Effector CD4-positive, alpha-beta T cell (primary cell): ENCODE measurements at places on chromosomes 3 and 15.

DNA sequence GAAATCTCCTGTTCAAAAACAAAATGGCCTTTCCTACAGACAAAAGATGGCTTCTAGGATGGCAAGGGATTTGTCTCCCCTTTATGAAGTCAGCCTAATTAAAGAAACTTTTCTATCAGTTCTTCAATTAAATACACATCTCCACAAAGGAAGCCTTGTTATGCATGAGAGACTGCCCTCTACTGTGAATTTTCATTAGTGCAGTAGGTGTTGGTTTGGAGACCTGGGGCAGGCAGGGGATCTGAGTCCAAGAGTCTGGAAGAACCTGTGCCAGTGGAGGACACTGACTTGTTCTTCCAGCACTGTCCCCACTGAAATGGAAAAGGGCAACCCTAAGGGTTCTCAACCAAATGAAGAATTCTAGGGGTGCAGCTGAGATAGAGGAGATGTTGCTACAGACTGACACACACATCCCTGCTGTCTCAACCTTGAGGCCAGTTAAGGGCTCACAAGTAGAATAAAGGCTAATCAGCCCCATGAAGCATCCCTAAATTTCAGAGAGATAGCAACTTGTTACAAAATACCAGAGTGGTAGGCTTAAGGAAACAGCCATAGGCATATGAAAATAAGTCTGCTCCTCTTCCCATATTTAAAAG, 174.0 kb upstream of the PRICKLE2 start:
- no peak for DNase-seq

DNA sequence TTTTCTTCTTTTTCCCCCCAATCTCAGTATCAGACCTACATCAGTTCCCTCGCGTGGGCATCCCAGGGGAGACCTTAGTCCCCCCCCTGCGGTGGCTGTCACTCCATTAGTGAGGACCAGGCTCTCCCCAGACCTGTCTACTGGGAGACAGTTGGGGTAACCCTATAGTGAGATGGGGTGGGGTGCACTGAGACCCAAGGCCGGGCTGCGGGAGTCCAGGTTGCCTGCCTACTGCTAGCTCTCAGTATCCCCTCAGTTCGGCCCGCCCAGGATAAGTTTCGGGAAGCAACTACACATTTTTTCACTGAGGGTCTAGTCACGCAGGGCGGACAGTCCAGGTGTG, 671 bp upstream of the DCUN1D1 start:
- DNase-seq, result no peak

GRCh38 chr3:178155521-178155920, 380.7 kb upstream of the KCNMB2 start:
- DNase-seq, result no peak

- no peak for DNase-seq
Measured at GRCh38 chr3:60827666-60828065, 423.6 kb downstream of the FHIT start.
